Stimulated activated CD4-positive, alpha-beta T cell treated with anti-CD3 and anti-CD28 coated beads, TNF-alpha, amount 100 ng/mL, for 4 hours (primary cell): ENCODE measurements at places on chromosomes 12 and 14.
A peak's percentile ranks its signal among the peaks of the same experiment; 100 is the strongest.

GRCh38 chr14:54083549-54084239, 127.1 kb upstream of the BMP4 start:
- DNase-seq, result no peak

DNA sequence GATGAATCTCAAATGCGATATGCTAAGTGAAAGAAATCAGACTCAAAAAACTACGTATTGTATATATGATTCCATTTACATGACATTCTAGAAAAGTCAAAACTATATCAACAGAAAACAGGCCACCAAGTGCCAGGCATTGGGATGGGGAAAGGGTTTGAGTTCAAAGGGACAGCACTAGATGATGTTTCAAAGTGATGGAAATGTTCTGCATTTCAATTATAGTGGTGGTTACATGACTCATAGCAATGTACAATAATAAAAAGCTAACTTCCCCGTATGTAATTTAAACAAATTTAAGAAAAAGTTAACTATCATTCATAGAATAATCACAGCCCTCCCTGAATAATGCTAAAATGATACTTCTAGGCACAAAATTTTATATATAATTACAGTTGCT, 13.5 kb downstream of the HECTD1 start:
- DNase-seq, result no peak

- no peak for DNase-seq
These were observed 24.1 kb downstream of the YAF2 start for GRCh38 chr12:42213954-42214426.

GRCh38 chr12:132156573-132157325, 12.5 kb downstream of the NOC4L start:
- DNase-seq, result no peak

- no peak for DNase-seq
These were observed 295.2 kb upstream of the SRRM4 start for GRCh38 chr12:118685983-118686607.

GRCh38 chr12:25866586-25867378, 91.7 kb upstream of the RASSF8 start:
- DNase-seq, result no peak

- DNase-seq, result no peak
These were observed 40.3 kb downstream of the LEMD3 start for GRCh38 chr12:65209655-65210043.

DNA sequence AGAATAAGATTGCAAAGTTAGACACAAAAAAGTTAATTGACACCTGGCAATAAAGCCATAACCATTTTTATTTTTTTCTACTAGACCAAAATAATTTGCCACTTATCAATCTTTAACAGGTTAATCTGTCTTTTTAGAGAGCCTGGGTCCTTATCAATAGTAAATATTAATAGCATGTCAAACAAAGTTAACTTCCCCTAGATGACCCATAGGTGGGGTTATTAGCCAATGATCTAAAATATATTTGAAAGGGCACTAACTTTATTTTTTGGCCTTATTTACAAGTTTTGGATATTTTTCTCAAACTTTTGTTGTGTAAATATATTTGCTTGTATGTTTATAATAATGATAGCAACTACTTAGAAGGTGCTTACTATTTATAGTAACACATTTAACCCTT, 3.9 kb downstream of the ANKRD33 start:
- no peak for DNase-seq

DNA sequence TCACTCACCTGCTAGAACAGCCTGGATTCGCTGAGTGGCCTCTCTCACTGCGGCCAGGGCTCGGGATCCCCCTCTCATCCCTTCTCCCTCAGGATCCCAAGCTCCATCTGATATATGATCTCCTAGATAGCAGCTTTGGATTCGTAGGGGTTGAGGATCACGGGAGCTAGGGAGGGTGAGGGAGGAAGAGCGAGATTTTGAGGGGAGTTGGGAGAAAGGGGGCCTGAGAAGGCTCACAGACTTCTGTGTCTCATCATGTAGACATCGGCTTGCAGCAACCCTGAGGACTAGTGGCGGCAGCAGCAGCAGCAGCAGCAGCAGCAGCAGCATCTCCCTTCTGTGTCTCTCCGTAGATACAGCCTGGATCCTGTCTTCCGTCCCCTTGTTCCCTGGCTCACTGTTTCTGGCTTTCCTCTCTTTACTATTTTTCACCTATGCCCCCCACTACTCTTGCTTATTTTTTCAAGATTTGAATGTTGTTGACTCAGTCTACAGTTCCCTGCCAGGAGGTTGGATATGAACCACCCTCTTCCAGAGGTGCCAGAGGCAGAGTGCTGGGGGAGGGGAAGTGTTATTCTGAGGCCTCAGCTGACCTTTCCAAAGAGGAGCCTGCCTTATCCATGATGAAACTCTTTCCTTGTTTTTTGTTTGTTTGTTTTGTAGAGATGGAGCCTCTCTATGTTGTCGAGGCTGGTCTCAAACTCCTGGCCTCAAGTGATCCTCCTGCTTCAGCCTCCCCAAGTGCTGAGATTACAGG, at the start of gene CIROP:
Gene CIROP, minus strand, starts transcription at position 399 of the 757 bp plus-strand sequence. Its CDS starts 69 bp downstream, at position 330.
- no peak for DNase-seq

DNA sequence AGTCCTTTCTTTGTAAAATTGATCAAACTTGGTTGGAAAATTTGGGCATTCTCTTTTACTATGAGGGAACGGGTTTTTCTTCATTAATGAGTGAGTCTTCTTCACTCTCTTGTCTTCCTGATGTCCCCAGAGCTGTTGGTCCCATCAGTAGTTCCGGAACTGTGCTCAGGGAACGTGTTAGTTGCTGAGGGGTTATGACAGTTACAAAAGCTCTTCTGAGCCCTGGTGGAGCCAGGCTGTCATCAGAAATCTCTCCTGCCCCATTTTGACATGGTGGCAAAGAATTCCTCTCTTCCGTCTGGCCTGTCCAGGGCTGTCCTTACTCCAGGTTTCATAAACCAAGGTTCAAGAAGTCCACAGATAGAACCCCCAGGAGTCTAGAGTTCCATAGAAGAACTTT, 208.5 kb downstream of the SLC41A2 start:
- DNase-seq, result no peak

- DNase-seq, result no peak
These were observed 319.3 kb upstream of the NOVA1 start for GRCh38 chr14:26917086-26917485.

GRCh38 chr14:68312884-68313610, 479.8 kb downstream of the ZFP36L1 start:
- no peak for DNase-seq

GRCh38 chr12:119715268-119715620, 47.3 kb downstream of the PRKAB1 start:
- DNase-seq, result no peak

GRCh38 chr14:59918824-59919569, 947 bp upstream of the LRRC9 start:
- no peak for DNase-seq

GRCh38 chr12:65803251-65803650, 21.0 kb upstream of the HMGA2 start:
- no peak for DNase-seq

GRCh38 chr12:131087991-131088700, 134.4 kb downstream of the ADGRD1 start:
- DNase-seq, result no peak

DNA sequence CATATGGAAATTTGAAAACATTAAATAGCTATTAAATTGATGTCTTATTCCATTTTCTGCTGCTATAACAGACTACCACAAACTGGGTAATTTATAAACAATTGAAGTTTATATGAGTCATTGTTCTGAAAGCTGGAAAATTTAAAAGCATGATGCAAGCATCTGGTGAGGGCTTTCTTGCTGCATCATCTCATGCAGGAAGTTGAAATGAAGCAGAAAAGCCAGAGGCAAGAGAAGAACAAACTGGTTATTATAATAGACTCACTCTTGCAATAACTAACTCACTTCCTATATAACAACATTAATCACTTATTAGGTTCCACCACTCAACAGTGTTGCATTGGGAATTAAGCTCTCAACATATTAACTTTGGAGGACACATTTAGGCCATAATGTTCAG, 1277.4 kb downstream of the LRFN5 start:
- no peak for DNase-seq

DNA sequence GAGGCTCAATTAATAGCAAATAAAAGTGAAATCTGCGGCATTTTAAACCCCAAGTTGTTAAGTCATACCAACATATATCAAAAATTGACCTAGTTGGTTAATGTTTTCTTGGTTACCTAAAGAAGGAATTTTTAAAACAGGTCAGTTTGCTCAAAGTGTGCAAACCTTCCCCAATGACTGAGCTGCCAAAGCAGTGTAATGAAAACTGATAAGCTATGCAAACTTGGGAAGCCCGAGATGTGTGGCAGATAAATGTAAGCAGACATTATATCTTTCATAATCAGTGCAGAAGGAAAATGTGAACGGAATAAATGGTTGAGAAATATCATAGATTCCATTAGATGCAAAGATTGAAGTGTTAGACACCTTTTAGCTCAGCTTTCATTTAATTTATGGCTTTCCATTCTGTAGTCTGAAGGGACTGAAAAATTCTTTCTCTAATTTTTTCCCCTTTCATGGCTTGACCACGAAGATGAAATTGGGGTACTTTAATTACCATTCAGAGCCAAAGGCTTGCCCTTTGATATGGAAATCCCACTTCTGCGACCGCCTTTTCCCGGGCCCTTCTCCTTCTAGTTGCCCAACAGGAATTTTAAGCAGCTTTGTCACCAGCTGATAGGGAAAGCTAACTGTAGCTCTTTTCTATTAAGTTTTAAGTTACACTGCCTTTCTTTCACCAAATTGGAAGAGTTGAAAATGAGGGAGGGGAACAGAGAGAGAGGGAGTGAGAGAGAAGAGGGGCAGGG, 306.6 kb upstream of the SOX5 start:
- DNase-seq, result no peak

DNA sequence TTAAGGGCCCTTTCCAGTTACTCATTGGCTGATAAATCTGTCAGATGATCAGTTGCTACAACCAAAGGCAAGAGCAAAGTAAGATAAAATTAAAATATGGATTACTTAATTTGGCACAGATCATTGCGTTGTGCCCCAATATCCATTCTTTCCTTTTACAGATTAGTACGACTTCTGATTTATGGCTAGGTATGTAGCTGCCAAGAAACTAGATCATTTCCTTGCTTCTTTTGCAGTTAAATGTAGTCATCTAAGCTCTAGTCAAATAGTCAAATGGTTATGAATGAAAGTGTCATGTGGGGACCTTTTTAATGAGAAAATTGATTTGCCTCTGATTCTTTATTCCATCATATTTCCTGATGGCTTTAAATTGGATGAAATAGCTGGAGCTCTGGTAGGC, 1039.9 kb upstream of the FLRT2 start:
- no peak for DNase-seq

DNA sequence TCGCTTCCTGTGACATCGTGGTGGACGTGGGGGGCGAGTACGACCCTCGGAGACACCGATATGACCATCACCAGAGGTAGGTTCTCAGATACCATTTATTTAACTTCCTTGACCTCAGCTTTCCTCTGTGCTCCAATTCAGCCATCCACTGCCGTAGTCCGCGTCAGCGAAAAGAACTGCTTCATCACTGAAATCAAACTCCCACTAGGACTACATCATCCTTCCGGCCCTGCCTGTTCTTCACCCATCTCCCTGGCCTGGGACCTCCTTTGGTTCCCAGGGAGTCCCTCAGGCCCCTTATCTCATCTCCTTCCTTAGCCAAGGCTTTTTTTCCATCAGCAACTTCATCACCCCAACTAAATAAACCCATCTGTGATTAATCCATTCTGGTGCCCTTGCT, 692 bp downstream of the MYG1 start:
- no peak for DNase-seq

- DNase-seq, result no peak
These were observed 25.4 kb upstream of the TCL1A start for GRCh38 chr14:95739356-95739755.

DNA sequence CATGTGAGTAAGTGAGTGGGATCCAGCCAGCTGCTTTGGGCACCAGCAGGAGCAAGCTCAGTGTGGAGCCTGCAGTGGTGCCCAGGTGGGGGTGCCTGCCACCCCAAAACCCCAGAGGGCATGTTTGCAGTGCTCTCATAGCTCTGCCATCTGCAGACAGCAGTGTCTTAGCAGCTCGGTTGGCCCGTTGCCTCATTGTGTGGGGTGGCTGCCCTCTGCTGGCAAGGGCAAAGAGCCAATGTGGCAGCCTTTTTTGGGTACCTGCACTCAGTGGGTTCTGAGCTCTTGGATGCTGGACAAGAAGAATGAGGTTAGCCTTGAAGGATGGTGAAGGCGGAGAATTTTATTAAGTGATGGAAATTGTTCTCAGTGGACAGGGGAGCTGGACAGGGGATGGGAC, 52.3 kb downstream of the NEUROD4 start:
- DNase-seq, result peak; percentile 65

GRCh38 chr14:100850841-100851585, 25.1 kb downstream of the MEG3 start:
- peak; percentile 67 for DNase-seq

- DNase-seq, result no peak
These were observed 74.2 kb downstream of the NOC4L start for GRCh38 chr12:132218527-132218875.

DNA sequence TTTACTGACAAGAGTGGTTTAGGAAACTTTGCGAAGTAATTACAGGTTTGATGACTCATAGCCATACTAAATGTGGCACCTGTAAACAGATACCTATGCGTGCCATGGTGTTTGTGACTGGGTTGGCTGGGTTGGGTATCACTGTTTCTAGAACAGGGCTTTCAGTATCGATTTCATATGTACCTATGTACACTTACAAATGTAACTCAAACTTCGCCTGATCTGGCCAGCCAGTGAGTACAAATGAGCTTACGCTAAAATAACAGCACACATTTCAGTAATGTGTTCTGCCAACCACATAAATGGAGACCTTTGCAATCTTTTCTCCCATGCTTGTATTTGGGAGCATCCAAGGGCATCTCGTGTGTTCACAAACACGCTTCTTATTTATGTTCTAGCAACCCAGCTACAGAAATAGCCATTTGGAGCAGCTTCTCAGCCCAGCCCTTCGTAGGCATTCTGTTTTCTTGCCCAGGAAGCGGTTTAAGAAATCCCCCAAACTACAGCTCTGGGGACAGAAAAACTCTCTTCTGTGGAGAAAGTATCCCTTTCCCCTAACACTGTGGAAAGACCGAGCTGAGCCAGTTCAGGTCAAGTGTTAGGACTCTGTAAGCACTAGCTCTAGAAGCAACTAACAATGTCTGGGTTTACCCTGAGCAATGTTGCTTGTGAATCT, 42.3 kb upstream of the MDM1 start:
- peak; percentile 46 for DNase-seq

GRCh38 chr14:104439625-104440024, 139.9 kb upstream of the C14orf180 start:
- no peak for DNase-seq

DNA sequence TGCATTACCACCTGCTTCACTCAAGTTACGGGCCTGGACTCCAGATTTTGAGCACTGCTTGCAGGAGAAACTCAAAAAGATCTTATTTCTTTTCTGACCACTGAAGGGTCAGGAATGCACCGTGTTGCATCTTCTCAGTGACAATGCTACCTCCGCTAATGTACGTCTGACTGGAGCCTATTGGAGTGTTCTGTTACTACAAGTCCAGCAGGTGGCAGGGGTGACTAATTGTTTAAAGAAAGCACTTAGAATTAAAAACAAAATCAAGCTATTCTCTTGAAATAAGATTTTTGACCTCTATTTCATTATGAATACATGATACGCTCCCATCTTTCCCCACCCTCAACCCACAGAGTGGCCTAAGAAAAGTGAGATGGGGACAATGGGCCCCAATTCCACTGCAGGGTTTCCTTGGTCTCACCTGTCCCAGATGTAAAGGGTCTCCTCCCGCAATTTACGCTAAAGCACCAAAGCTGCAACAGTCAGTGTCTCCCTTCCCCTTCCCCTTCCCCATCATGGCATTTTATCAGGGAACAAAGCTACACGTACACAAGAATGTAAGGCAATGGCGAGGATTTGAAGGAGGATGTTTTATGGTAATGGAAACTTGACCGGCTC, 2.2 kb downstream of the TBPL2 start:
- no peak for DNase-seq
